GF-D8 (cell line): ENCODE measurements at places on chromosomes 5 and 9.

GRCh38 chr9:103798620-103799019, 295.5 kb upstream of the SMC2 start:
- no peak for DNase-seq

DNA sequence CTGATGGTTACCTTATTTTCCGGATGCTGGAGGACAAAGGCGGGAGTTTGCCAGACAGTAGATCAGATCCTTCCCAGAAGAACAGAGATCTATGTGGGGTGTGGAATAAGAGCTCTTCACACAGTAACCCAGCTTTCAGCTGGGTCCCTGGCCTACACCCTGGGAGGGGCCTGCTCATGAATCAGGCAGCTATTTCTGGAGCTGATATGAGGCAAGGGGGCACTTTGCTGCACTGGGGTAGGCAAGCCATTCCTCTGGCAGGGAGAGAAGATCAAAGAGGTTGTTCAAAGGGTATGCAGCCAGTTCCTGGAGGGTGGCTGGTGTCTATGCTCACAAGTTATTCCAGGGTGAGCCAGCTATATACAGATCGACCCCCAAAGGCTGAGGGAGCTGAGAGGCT, 48.6 kb downstream of the CYSTM1 start:
- DNase-seq, result no peak

GRCh38 chr5:153490118-153491037, at the start of gene GRIA1:
TSS of gene GRIA1 (plus strand) at chr5:153490670.
- DNase-seq, result no peak

- DNase-seq, result no peak
These were observed 30.9 kb downstream of the DMRT3 start for GRCh38 chr9:1007312-1007711.

GRCh38 chr9:94932652-94933510, 206.4 kb downstream of the AOPEP start:
- no peak for DNase-seq

- DNase-seq, result no peak
These were observed 16.9 kb downstream of the TEK start for GRCh38 chr9:27125936-27126335.

GRCh38 chr5:11319836-11320580, 559.0 kb upstream of the DAP start:
- DNase-seq, result no peak

DNA sequence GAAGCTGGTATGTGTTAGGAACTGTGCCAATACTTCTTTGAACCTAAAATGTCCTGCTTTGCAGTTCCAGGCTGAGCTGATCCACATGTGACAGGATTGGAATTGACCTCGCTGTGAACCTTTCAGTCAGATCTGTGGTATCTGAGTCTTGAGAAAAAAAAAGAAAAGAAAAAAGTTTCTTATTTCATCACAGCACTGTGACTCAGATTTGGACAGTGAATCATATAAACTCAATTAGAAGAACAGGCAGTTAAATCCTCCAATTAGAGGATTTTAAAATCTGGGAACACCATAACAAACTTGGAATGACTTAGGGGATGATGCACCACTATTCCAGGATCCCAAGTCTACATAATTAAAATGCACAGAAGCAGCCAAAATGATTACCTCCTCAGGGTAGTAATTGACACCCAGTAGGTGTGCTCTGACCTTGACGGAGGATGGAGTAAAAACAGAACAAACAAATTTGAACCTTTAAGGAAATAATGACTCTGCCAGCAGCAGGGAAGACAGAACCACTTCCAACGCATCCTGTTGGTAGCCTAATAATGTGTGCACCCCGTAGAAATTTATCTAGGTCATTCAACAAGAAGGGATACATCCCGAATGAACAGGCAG, 57.8 kb upstream of the RAI14 start:
- DNase-seq, result no peak

DNA sequence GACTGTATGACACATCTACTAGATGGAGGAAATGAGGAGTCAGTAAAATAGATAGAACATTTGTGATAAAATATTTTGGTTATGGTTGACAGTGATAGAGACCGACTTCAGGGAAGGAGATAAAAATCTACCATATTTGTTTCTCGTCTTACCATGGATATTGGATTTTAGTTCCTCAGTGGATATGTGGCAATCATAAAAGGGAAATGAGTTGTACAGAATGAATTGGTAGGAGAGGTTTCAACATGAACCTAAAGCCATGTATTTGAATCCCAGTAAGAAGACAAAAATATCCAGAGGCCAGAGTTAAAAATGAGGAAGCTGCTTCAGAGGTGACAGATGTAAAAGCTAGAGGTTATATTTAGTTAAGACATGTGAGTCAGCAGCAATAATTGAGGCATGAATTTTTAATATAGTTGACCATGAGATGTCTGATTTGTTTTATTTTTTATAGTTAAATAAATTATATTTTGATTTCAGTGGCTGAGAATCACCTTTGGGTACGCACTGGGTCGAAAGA, 480.4 kb upstream of the TUSC1 start:
- DNase-seq, result peak; percentile 80
